ENCODE measurements at places on chromosomes 12 and 14. TPM values are rescaled to one million over a fixed set of nuclear protein-coding genes. Genes with fewer than 3 reads are reported as not detected.

Gene CD4
- 15.0 TPM for polyA plus RNA-seq

Gene PRB2
- not detected for polyA plus RNA-seq

Gene C14orf39
- 0.70 TPM for polyA plus RNA-seq

Gene VDR
- polyA plus RNA-seq, result 10.8 TPM

Gene RNF212B
- polyA plus RNA-seq, result not detected

Gene ADAMTS20
- not detected for polyA plus RNA-seq

Gene ZC2HC1C
- 0.36 TPM for polyA plus RNA-seq

Gene CEBPE
- not detected for polyA plus RNA-seq

Gene ZNF664
- 29.9 TPM for polyA plus RNA-seq

Gene LALBA
- not detected for polyA plus RNA-seq

Gene ACTR6
- polyA plus RNA-seq, result 14.5 TPM

Gene CPNE6
- polyA plus RNA-seq, result not detected

Gene CCDC175
- polyA plus RNA-seq, result not detected

Data from IMR-90 (cell line).